ENCODE measurements at places on chromosomes 5 and 9. TPM values are rescaled to one million over a fixed set of nuclear protein-coding genes. Genes with fewer than 3 reads are reported as not detected.

The CFAP90 gene
- not detected for total RNA-seq

The PCDHB15 gene
- 5.8 TPM for total RNA-seq

The CCDC192 gene
- not detected for total RNA-seq

The TAF1L gene
- not detected for total RNA-seq

The PPP3R2 gene
- total RNA-seq, result not detected

The ABCA1 gene
- total RNA-seq, result 12.6 TPM

The AGTPBP1 gene
- 68.0 TPM for total RNA-seq

The PCDH12 gene
- 10.4 TPM for total RNA-seq

The IRX1 gene
- total RNA-seq, result 1.3 TPM

The SNAPC4 gene
- 4.0 TPM for total RNA-seq

The WDR38 gene
- total RNA-seq, result not detected

The CDO1 gene
- 12.2 TPM for total RNA-seq

The FAM153A gene
- total RNA-seq, result 1.4 TPM

The PCDHA8 gene
- not detected for total RNA-seq

DNA sequence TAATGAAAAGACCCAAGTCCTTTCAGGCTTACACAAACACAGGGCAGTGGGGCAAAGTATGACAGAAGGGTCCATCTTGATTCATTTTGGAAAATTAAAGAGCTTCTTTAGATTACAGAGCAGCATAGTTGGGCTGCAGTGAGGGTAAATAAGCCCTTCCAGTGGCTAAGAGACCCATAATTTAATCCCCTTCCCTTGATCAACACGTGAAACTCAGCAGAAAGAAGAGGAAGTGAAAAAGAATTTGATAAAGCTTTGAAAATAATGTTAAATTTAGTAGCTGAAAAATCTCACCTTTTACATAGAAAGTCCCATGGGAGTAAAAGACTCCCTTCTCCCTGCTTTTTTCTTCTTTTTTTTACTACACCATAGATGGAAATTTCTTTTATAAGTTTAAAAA is 87.6 kb downstream of the FREM1 start:
- DNase-seq, result no peak

- DNase-seq, result no peak
These were observed 175.9 kb downstream of the ARRDC3 start for GRCh38 chr5:91207248-91207647.

- DNase-seq, result no peak
These were observed 8.1 kb downstream of the SPDL1 start for GRCh38 chr5:169591636-169592035.

DNA sequence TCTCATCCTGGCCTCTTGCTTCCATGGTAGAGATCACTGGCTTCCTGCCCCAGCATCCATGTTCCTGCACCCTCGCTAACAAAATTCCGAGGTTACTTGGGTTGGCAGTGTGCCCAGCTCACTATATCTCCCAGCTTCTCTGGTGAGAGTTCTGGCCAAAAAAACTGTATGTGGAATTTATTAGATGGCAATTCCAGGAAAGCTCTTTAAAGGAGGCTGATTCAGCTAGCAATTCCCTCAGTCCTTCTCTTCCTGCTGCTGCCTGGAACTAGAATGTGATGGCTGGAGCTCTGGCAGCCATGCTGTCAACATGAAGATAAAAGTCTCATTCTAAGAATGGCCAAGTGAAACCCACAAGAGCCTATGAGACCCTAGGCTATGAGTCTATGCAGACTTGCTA is 88.8 kb downstream of the SECISBP2 start:
- DNase-seq, result no peak

DNA sequence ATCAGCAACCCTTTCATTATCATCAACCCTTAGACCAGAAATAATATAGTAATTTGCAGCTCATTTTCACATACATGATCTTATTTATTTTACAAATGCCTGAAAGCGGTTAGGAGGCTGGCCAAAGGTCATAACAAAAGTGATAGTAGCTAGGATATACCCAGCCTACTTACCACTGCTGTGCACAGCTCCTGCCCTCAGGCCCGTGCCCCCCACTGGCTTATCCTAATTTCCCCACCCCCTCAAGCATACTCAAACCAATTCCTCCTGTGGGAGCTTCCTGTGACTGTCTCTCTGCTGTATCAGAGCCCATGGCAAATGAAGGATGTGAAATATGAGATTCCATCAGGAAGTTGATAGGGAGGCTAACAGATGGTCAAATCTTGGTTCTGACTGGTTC is 14.8 kb downstream of the FAM219A start:
- DNase-seq, result no peak

DNA sequence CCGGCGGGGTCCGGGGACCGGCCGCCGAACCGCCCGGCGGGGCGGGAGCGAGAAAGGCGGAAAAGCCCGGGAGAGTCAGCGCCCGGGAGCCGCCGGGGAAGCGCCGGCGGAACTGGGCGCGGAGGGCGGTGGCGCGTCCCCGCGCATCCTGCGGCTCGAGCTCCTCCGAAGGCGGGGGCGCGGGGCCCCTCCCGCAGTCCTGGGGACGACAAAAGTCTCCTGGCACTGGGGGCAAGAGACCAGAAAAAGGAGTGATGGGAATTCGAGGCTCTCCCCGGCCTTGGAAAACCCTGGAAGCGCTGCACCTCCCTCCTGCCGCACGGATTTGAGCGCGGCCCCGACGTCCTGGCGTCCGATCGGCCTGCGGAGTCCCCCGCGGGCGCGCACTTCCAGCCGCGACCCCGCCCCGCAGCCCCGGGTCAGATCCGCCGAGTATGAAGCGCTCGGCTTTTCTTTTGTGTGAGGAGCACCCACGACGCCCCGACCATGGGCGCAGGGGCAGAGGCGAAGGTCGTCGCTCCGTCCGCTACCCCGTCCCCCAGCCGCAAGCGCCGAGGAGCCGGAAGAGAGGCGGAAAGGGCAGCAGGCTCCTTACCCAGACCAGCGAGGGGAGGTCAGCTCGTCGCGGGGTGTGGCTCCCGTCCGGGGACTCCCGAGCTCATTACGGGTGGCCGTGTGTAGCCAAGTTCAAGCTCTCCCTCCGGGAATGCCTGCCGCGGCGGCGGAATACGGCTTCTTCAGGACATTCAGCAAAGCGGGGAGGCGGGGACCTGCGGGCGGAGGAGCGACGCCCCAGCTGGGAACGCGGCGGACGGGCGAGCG is at the start of gene EPB41L4A:
Gene EPB41L4A (minus strand): TSS at position 114 of the 822 bp plus-strand sequence. CDS start 238 bp downstream, outside the sequence.
- peak; percentile 80 for DNase-seq

GRCh38 chr9:34334337-34334824 is 5.0 kb downstream of the NUDT2 start:
- no peak for DNase-seq

- peak; percentile 57 for DNase-seq
These were observed 77.5 kb upstream of the IFNE start for GRCh38 chr9:21559402-21560280.

- DNase-seq, result no peak
These were observed 116.1 kb downstream of the JAKMIP2 start for GRCh38 chr5:147666419-147666818.

DNA sequence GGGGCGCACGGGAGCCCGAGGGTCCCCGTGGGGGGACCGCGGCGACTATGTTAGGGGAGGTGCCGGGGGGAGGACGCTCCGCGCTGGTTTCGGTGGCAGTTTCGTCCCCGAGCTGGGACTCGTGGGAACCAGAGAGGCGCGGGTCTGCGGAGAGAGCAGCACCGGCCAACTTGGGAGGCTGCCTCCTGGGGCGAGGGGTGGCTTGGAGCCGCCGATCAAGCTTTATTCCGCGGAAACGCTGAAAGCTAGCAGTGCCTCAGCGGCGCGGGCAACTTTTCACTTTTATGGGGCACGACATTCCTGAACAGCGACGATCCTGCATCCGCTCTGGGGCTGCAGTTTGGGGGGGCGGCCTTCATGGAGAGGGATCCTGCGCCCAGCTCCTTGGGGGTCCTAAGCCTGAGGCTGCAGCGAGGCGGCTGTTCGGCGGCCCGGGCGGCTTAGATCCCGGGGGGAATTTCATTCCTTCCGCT is 369 bp downstream of the OCLN start:
- DNase-seq, result no peak

- DNase-seq, result no peak
These were observed 26.7 kb upstream of the GRIA1 start for GRCh38 chr5:153463806-153464205.

GRCh38 chr5:74064225-74064624 is 438.2 kb downstream of the ARHGEF28 start:
- DNase-seq, result no peak

DNA sequence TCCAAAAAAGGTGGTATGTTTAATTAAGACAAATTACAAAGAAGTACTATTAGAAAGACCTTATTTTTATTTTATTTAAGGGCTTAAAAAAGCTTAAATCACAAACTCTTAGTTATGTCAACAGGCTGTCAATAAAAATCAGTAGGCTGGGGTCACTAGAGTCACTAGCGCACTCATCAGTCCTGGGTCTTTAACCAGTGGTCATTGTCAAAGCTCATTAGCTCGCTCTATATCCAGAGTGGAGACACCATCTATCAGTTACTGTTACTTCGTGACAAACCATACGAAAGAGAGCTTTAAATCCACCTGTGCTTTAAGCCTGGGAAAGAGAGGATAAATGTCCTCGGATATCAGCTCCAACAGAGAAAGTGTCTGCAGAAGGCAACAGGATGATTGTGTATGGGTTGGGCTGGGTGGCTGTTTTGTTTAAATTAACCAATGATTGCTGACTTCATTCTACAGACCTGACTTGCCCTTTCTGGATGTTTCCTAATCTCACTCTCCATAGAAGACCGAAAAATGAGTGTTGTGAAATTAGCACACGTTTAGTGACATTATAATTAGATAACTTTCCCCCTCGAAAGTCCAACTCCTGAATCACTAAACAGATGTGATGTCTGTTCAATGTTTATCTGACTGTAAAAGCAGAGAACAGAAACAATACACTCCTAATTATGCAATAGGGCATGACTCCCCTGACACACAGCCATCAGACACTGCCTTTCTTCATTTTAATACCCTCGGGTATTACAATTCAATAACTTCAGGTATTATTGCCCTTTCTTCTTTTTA is 123.6 kb upstream of the TNPO1 start:
- DNase-seq, result no peak

GRCh38 chr5:135891791-135892190 is 3.9 kb downstream of the IL9 start:
- no peak for DNase-seq

DNA sequence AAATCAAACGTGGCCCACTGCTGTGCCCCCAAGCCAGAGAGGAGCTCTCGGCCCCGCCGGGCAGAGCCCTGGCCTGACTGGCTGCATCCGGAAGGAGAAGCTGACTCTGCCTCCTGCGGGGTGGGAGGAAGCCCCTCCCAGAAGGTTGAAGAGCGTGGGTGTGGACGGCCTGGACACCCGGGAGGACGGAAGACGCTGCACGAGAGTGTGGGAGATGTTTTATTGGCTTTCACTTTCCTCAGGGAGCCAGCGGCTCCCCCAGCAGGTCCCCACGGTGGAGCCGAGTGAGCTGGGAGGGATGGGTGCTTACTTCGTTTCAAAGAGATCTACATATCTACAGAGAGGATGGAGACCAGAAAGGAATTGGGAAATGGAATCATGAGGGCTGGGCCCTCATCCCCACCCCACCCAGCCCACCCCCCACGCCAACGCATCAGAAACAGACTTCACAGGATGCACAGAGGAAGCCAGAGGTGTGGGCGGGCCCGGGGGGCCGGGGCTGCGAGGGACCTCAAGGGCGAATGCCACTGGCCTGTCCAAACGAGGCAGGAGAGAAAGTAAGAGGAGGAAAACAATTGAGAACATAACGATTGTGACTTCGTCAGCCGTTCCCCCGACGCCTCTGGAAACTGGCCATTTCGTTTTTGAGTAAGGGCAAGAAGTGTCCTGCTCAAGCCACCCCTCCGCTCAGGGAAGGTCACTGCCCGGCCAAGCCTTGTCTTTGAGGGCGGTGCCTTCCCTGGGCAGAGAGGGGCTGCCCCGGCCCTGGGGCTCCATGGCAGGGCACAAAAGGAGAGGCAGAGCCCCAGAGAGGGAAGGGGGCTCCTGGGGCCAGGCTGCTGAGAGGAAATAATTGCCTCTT is 32.1 kb downstream of the FAM163B start:
- peak; percentile 55 for DNase-seq

DNA sequence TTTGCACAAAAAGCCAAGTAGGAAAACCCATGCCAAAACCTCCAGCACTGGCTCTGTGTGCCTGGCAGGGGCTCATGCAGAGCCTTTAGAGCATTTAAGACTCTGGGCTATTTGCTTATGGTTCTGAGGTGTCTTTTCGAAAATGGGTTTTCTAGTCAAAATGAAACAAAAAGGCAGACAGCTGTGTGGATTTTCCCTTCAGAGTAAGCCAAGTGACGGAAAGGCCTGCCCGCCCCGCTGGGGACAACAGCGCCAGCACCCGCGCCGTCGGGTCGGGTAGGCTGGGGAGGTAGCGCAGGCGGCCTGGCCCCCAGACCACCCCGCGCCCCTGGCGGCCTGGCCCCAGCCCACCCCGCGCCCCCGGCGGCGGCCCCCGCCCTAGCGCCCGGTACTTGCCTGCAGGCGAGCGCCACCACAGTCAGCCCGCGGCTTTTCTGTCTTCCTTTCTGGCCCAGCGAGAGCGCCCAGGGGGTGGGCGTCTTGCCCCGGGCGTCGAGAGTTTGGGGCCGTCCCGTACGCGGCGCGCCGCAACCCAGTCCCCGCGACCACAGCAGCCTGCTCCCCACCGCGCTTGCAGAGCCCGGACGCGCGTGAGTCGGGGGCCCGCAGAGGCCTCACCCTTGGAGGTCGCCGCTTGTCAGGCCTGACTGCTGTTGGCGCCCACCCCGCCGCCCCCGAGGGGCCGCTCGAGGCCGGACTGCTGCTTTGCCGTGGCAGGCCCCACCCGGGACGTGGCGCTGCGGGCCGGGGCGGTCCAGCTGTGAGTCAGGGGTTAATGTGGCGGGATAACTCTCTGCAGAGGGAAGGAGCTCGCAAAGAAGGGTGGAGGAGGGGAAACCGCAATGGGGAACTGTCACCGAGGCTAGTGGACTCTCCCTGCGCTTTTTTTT is at the start of gene TICAM2:
Gene TICAM2 (minus strand): TSS at position 779 of the 890 bp plus-strand sequence. CDS start 21,223 bp downstream, outside the sequence.
- DNase-seq, result peak; percentile 84

- DNase-seq, result no peak
These were observed 50.4 kb upstream of the CDKN2AIPNL start for GRCh38 chr5:134462047-134462575.

DNA sequence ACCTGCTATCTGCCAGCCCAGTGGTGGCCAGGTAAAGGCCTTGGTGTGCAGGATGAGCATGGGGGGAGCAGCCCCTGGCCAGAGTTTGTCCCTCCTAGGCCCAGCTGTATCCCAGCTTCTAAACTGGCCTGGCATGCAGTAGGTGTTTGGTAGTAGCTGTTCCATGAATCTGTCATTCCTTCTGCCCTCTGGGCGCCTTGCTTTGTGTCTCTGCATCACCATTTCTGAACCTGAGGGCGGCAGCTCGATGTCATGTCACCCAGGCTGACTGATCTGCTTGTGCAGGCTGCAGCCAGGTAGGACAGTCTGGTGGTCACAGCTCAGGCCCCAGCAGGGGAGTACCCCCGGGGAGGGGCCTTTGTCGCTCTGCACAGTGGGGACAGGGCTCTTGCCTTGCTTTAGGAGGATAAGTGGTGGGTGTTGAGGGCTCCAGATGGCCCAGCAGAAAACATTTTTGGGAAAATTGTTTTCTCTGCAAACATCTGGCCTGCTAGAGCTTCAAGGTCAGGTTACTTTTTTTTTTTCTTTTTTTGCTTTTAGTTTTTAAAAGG is 4.6 kb upstream of the SUSD3 start:
- no peak for DNase-seq

DNA sequence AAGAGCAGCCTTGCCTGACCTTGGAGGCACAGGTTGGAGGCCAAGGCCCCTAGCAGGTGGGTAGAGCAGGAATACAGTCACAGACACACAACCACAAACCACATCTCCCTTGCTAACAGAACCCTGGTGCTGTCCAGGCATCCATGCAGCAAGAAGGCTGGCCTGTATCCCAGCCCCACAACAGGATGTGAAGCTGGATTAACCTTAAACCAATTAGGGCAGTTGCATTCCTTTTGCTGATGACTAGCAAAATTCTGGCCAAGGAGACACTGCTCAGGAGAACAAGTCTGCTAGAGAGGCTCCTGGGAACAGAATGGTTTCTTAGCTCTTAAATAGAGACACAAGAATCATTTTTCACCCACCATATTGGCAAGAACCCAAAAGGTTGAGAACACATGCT is 97.8 kb downstream of the C5orf15 start:
- no peak for DNase-seq

Measured in Right ventricle myocardium inferior (tissue), 1 donor.